CD8-positive, alpha-beta memory T cell (primary cell): ENCODE measurements at places on chromosomes 4 and X. TPM values are rescaled to one million over a fixed set of nuclear protein-coding genes. Genes with fewer than 3 reads are reported as not detected.

DNA sequence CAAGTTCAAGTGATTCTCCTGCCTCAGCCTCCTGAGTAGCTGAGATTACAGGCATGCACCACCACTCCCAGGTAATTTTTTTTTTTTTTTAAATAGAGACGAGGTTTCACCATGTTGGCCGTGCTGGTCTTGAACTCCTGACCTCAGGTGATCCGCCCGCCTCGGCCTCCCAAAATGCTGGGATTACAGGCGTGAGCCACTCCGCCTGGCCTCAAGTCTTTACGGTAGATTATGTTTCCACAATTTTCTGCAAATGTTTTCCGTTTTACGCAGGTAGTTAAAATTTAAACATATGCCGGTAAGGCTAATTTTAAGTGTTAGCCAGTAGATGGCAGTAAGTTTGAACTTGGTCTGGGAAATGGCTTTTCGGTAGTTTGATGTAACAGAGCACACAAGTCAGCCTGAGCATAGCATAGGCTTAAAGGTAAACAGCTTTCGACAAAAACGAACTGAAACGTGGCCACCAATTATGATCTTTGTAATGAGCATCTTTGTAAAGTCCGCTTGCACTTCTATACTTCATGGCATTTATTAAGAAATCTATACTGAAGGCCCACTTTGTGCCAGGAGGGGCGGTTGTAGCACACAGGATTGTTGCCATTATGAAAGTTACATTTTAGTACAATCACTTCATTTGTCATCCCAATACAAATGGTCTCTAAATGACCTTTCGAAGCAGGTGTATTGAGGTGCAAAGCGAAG, 31.1 kb downstream of the CCKAR start:
- no peak for DNase-seq
- no peak overlapping the region for H3K4me3 ChIP-seq
- H3K36me3 ChIP-seq = no peaks in the 10 kb centered on the region
- H3K27ac ChIP-seq = no peak overlapping the region
- no peaks in the 10 kb centered on the region for H3K4me1 ChIP-seq

The FRMD7 gene
- polyA plus RNA-seq = not detected

The CT45A8 gene
- not detected for polyA plus RNA-seq

- H3K27ac ChIP-seq = no peak overlapping the region
- H3K4me3 ChIP-seq = no peak overlapping the region
- H3K4me1 ChIP-seq = no peaks in the 10 kb centered on the region
- H3K27me3 ChIP-seq = no peaks in the 10 kb centered on the region
- DNase-seq = no peak
- H3K36me3 ChIP-seq = no peaks in the 10 kb centered on the region
These were observed 110.6 kb upstream of the PPARGC1A start for GRCh38 chr4:24000470-24000831.

The PNCK gene
- polyA plus RNA-seq = not detected

DNA sequence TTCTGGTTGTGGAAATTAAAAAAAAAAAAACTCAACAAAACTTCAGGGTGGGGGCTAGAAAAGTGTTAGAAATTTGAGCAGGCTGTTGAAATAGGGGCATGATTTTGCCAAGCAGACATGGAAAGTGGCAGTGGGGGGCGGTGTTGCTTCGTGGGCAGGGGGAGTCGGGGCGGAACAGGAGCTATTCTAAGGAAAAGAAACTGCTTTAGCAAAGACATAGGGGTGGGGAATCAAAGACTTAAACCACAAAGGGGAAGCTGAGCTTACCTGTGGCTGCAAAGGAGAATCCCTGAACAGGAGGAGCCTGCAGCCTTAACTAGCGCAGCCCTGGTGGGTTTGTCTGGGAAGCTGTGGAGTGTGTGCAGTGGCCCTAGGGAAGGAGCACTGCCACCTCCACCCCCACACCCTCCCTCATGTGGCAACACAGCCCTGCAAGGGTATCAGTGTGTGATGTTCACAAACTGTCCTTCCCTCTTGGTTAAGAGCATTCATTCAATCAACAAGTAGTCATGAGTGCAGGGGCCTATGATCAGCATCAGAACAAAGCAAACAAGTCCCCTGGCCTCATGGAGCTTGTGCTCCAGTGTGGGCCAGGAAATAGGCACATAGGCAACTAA, 20.5 kb downstream of the SEL1L3 start:
- no peaks in the 10 kb centered on the region for H3K36me3 ChIP-seq
- H3K27ac ChIP-seq = no peak overlapping the region
- DNase-seq = peak; percentile 63
- peaks cover 30% of the 10 kb centered on the region for H3K4me1 ChIP-seq

DNA sequence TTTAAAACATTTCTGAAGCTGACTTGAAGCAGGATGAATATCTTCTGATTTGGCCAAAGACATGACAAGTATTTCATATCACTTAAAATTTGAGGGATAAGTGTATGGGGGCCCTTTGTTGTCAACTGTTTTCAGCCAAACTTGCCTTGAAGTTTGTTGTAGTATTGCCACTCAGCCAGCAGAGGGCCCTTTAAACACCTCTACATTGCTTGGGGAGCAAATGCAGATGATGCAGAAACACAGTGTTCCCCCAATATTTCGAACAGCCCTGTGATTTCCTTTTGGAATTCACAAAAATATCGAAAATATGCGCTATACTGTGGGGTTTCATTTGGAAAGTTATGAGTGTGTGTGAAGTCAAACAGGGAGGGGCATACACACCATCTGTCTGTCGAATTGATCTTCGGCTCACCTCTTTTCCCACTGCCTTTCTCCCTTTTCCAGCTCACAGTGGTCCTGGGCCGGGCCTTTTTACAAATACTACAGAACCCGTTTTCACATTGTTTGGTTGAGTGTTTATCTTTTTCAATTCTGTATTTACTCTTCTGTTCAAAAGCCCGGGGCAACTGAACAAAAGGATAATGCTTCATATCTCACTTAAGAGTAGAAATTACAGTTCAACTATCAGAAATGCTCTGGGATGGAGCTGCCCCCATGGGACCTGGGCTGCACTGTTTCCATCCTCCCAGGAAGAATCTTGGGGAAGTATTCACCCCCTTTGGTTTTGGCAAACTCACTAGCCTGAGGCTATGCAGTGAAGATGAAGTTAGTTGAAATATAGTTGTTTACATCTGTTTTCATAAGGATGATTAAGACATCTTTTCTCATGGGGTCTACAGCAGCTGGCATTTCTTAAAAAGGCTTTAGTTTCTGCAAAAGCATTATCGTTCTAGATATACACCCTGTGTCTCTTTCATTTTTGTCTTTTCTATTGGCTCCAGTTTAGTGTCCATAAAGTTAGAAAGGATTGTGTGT, 137.6 kb downstream of the EGF start:
- no peaks in the 10 kb centered on the region for H3K27me3 ChIP-seq
- no peak overlapping the region for H3K4me3 ChIP-seq
- no peak overlapping the region for H3K27ac ChIP-seq

- no peaks in the 10 kb centered on the region for H3K36me3 ChIP-seq
- DNase-seq = no peak
- H3K27ac ChIP-seq = no peak overlapping the region
- no peaks in the 10 kb centered on the region for H3K4me1 ChIP-seq
- no peaks in the 10 kb centered on the region for H3K27me3 ChIP-seq
These were observed 9.6 kb downstream of the ADGRG4 start for GRCh38 chrX:136310411-136310810.

The UGT2B11 gene
- polyA plus RNA-seq = not detected

DNA sequence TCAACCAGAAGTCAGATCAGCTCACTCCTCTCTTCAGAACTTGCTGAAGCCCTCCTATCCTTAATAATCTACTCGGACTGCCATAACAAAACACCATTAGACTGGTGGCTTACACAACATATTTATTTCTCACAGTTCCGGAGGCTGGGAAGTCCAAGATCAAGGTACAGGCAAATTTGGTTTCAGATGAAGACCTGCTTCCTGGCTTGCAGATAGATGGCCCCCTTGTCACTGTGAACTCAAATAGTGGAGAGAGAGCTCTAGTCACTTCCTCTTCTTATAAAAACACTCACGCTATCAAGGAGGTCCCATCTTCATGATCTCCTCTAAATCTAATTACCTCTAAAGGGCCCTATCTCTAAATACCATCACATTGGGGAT, 125.1 kb downstream of the CAMK2D start:
- peaks cover 42% of the 10 kb centered on the region for H3K4me1 ChIP-seq
- H3K27ac ChIP-seq = no peak overlapping the region
- no peaks in the 10 kb centered on the region for H3K27me3 ChIP-seq
- H3K4me3 ChIP-seq = no peak overlapping the region
- no peaks in the 10 kb centered on the region for H3K36me3 ChIP-seq

DNA sequence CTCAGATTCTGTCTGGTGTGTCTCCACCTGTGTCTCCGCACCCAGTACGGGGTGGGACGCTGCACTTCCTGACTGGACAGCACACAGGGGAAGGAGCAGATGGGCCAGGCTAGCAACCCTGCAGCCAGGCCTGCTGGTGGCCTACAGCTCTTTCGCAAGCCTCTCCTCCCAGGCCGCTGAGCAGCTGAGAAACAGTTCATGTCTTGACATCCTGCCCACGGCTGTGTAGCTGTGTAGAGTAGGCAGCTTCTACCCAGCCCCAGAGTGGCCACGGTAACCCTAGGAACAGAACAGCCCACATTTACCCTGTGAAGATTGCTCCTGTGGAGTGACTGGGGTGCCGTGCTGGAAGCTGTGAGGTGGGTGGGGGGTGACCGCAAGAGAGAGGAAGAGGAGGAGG, 38.9 kb downstream of the CCNQ start:
- H3K4me3 ChIP-seq = no peak overlapping the region
- no peaks in the 10 kb centered on the region for H3K36me3 ChIP-seq
- H3K27ac ChIP-seq = no peak overlapping the region
- no peaks in the 10 kb centered on the region for H3K4me1 ChIP-seq
